ENCODE measurements at places on chromosomes 11 and 22. TPM values are rescaled to one million over a fixed set of nuclear protein-coding genes. Genes with fewer than 3 reads are reported as not detected.

DNA sequence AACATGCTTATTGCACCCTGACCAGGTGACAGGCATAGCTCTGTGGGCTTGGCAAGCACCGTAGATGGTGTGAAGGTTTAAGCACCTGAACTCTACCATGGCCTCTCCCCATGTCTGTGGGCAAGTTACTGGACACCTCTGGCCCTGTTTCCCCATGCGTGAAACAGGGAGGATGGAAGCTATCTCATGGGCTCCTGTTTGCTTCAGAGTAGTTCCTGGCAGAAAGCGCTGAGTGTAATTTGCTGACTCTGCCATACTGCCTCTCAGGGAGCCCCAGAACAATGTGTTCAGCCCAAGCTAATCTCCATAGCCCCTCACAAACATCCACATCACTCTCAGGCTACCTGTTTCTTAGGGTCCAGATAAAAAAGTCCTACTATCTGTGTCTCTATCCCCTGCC is 2.4 kb downstream of the CBX6 start:
- no peak for DNase-seq

Gene TRIM22
- 90.0 TPM for total RNA-seq

GRCh38 chr22:19961201-19961580 is 19.6 kb upstream of the TXNRD2 start:
- DNase-seq = no peak

GRCh38 chr11:11581481-11581880 is 40.3 kb downstream of the GALNT18 start:
- DNase-seq = no peak

Gene KDM4D
- total RNA-seq = 3.6 TPM

DNA sequence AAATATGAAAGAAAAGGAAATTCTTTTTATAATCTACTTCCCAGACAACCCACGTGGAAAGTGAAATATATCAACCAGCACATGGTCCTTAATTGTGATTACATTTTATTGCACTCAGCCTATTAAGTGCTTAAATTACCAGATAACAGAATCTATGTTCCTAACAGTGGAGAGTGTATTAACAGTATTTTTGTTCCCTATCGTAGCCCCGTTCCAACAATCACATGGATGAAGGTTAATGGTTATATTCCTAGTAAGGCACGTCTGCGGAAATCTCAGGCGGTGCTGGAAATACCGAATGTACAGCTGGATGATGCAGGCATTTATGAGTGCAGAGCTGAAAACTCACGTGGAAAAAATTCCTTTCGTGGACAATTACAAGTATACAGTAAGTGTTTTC is 626.1 kb upstream of the ARHGAP42 start:
- no peak for DNase-seq

Gene EPS8L2
- total RNA-seq = 2.3 TPM

Gene SH3BP1
- total RNA-seq = 50.4 TPM

Measured in Karpas-422 (cell line).